ENCODE measurements at places on chromosomes 3 and 15.

DNA sequence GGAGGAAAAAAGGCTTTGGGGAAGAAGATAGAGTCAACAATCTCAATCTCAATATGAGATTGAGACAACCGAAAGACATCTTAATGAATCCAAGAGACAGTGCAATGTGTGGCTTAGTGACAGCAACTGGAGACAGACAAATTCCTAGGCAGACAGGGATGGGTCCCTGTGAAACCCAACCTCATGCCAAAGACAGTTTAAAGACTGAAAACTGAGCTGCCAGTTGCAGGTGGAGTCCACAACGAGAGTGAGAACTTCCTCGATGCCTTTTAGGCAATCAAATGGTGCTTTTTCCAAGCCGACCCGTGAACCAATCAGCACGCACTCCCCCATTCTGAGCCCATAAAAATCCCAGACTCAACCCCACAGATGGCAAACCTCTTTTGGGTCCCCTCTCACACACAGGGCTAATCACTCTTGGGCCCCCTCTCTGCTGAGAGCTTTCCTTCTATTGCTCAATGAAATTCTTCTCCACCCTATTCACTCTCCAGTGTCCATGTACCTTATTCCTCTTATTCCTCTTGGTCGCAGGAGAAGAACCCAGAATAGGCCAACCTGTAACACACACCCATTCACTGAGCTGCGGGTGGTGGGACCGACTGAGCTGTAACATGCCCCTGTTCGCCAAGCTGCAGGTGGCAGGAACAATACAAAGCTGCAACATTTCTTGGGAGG is 34.8 kb downstream of the ZMAT3 start:
- DNase-seq = no peak

DNA sequence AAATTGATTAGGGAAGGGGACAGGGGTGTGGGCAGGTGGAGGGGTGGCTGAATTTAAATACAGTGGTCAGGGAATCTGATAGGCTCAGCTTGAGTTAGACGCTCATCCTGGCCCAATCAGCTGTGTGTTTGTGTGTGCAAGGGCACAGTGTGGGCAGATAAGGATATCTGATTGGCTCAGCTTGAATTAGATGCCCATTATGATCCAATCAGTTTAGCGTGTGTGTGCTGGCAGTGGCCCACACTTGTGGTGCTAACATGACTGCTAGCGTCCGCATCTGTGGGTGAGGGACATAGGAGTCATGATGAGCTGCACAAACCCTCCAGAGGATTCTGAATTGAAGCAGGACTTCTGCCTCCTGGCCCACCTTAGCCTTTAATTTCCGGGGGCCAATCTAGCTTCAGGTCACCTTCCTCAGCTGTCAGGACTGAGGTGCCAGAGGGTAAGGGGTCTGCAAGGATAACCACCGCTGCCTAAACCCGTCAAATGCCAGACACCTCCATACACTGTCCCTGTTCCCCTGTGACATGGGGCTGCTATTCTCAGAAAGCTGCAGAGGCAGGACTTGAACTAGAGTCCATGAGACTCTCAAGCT is 97.3 kb downstream of the CORO2B start:
- no peak for DNase-seq

DNA sequence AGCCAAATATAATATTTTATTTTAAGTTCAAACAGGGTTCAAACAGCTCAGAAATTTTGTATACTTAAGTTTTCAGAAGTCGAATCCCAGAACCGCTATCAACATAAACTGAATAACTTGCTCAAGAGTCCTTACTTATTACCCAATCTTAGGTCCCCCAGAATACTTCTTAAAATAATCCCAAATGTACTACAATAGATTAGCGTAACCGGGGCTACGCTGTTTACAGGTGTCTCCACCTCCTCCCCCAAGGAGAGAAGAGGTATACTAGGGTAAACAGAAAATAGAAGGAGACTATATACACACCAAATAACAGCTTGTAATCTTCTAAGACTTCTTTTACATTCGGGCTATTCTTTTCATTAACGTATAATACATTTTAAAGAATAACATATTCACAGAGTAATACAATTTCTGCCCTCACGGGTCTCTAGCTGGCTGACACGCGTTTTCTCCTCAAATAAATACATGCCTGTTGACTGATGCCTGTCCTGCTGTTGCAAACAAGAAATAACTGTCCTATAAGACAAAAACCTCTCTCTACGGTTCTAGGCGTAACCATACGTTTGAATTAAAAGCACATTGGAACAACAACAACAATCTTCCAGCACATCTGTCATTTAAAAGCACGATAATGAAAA is 1.3 kb downstream of the DENND4A start:
- DNase-seq = no peak

DNA sequence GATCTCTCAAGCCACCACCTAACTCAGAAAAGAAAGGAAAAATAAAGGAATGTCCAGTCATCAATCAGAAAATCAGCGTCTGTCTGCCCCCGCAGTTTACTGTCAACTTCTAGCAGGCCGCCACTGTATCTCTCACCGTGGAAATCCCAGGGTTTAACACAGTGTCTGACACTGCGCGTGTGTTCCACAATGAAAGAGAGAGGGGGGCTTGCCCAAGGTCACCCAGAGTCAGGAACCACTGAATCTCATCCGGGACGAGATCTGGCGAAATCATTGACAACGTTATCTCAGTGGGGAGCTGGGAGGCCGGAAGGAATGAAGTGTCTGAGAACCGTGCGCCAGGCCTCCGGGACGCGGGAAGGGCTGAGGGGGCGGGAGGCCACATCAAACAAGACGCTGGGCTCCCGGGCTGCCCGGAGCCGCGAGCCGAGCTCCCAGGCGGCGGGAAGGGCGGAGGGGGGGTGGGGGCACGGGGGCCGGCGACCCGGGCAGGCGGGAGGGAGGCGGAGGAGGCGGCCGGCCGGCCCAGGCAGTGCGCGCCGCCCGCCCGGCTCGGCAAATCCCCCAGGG is 2.2 kb upstream of the HES1 start:
- no peak for DNase-seq

GRCh38 chr3:88150371-88150770 is 612 bp downstream of the C3orf38 start:
- peak; percentile 12 for DNase-seq

- DNase-seq = no peak
Observed at GRCh38 chr3:161415506-161416231, 44.4 kb upstream of the SPTSSB start.

DNA sequence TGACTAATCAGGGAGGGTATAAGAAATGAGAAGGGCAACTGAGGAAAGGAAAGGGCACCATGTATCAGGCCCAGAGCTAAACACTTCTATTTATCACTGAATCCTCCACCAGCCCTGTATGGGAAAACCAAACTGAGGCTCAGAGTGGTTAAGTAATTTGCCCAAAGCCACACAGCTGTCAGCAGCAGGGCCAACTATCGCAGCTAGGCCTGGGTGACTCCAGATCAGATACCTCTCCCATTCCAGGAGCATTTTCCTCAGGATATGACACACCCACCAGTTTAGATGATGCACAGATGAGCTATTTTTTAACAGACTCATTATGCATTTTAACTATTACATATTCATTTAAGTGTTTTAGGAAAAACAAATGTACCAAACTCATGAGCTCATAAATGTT is 14.5 kb downstream of the NUP210 start:
- no peak for DNase-seq

GRCh38 chr3:55579496-55579895 is 92.4 kb upstream of the WNT5A start:
- DNase-seq = no peak

DNA sequence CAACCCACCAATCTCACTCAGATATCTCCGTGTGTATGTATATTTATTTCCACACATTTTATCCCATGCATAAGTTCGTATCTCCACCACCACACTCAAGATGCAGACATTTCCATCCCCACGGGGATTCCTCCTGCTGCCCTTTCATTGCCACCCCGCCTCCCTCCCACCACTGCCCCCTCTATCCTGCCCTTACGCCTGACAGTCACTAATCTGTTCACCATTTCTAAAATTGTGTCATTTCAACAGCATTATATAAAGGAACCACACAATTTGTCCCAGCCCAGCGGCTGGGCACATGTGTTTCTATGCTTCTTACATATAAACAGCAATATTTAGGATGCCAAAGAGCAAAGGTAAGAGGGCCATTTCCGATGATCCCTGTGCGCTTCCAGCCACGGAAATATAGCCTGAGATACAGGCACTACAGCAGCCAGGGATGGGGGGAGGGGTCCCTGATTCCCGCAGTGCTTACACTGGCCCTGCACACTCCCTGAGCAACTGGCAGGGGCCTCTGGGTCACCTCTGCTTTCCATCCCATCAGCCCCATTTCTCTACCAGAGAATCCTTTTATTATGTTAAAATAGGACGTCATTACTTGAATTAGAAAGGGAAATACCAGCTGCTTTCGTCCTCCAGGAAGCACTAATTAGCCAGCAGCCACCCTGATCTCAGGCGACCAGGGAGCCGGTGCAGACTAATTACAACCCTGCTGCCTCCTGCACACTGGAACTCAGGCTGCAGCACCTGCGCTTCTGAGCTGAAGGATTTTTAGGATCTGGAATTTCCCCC is 372.0 kb upstream of the ATP10A start:
- no peak for DNase-seq

- no peak for DNase-seq
Observed at GRCh38 chr3:23312866-23313265, 109.7 kb downstream of the UBE2E2 start.

DNA sequence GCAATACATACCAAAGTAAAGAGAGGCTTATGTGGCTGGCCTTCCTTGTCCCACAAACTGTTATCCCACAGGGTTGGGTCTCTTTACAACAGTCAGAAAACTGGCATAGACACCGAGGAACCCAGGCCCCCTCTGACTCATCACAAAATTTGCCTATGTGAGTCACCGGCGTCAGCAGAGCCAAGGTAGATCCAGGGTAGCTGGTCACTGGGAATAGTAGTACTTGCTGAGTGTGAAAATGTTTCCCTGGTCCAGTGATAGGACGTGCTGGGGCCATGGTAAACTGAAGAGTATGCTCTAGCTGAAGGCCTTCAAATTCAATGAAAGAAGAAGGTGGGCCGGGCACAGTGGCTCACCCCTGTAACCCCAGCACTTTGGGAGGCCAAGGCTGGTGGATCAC is 27.1 kb upstream of the SKIL start:
- no peak for DNase-seq

GRCh38 chr15:86849558-86850285 is 770.1 kb downstream of the AGBL1 start:
- no peak for DNase-seq

GRCh38 chr15:92226020-92226612 is 167.6 kb upstream of the ST8SIA2 start:
- no peak for DNase-seq

DNA sequence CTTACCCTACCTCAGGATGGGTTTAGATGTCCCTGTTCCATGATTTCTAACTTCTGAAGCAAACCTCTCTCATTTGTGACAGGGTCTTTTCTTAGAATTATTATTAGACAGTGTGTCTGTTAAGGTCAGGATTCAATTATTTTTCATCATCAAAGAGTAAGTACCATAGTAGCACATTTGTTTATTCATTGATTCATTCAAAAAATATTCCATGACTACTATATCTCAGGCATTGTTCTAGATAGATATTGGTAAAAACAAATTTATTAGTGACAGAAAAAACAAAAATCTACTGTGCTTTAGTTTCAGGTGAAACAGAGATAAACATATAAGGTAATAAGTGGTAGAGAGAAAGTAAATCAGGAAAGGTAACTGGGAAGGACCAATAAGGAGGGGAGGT is 3.5 kb upstream of the PLOD2 start:
- no peak for DNase-seq

DNA sequence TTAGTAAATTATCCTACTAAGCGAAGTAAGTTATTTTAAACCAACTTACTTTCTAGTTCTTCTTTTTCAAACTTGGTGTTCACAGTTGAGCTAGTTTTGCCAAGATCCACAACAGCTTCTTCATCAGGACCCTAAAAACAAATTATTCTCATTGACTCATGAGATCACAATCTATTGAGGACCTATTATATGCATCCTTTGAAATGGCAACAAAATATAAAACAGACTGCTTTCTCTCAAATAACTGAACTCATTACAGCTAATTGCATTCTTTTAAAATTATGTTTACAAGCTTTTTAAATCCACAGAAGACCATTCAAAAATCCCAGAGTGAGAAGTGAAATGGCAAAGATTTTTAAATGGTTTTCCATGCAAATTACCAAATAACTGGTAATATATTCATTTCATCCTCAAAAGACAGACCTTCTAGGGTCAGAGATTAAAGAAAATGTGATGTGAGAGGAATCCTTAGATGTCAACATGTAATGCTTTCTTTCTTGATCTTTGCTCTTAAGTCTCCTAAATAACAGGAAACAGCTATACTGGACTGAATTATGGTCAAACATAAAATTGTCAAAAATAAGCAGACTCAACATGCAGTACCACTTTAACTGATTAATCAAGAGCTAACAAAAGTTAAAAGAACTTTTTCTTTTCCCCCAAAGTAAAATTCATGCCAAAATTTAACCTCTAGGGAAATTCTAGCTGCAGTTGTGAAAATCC is 31.7 kb downstream of the SLC4A7 start:
- DNase-seq = no peak

GRCh38 chr3:72339670-72340030 is 508.6 kb downstream of the SHQ1 start:
- no peak for DNase-seq

DNA sequence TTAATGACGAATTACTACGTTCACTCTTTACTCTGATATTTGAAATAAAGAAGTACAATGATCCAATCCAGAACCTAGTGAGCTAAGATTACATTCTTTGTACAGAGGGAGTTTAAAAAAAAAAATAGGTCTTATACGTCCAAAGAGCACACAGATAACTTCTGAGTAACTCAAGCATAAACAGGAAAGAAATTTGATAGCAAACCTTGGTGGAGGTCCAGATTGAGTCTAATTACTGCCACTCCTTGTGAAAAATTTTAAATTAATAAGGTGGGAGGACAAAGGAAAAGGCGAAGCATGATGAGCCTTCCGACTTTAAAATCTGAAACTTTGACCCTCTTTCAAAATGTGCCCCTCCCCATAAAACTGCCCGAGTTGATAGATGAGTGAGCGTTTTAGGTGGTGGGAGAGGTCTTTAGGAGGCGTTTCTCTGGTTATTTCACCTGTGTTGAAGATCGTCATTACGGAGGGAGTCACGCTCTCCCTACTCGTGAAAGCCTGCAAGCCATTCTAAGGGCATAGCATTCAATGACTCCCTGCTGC is 127.0 kb upstream of the ROBO2 start:
- no peak for DNase-seq

GRCh38 chr15:49196856-49197255 is 26.8 kb downstream of the GALK2 start:
- no peak for DNase-seq

Measured in CD4-positive, alpha-beta T cell treated with Interleukin-6 at 100 ng/mL for 8 hours (primary cell).